Left cardiac atrium (tissue), 4 donors: ENCODE measurements at places on chromosomes 1 and 21. TPM values are rescaled to one million over a fixed set of nuclear protein-coding genes. Genes with fewer than 3 reads are reported as not detected.

DNA sequence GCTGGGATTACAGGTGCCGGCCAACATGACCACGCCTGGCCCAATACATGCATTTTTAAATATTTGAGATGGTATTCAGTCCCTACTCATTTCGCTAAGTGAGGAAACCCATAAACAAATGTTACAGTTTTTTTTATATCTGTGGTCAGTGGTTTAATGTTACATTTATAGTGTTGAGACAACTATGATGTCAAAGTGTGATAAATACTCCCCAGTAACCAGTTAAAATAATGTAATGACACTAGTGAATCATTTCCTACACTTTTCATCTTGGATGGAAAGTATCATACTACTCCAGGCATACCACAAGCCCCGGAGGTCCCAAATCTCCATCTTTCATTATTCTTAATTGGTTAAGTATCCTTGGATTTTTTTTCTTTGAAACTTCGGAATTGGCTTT lies 87.5 kb upstream of the KIF26B start:
- no peak for DNase-seq

GRCh38 chr21:35945089-35945671 lies 115.1 kb downstream of the SETD4 start:
- no peak for DNase-seq

LINGO4 gene
- total RNA-seq: 0.29 TPM

- peak; percentile 10 for DNase-seq
These were observed 16.5 kb downstream of the LSS start for GRCh38 chr21:46211786-46212720.

DNA sequence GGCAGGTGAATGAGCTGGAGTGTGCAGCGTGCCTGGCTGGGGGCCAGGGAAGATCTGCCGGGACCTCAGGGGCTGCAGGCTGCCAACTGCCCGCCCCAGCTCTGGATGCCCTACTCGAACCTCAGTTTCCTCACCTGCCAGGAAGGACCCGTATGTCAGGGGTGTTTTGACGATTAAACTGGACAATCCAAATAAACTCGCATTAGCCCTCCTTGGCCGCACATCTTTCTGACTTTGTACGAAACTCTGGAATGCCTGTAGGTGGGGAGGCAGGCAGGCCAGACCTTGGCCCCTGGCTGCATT lies 8.3 kb upstream of the ZNF669 start:
- no peak for DNase-seq
